CD4-positive, alpha-beta T cell treated with Interferon alpha-2 for 1 hour (primary cell): ENCODE measurements at places on chromosomes 11 and 22.

DNA sequence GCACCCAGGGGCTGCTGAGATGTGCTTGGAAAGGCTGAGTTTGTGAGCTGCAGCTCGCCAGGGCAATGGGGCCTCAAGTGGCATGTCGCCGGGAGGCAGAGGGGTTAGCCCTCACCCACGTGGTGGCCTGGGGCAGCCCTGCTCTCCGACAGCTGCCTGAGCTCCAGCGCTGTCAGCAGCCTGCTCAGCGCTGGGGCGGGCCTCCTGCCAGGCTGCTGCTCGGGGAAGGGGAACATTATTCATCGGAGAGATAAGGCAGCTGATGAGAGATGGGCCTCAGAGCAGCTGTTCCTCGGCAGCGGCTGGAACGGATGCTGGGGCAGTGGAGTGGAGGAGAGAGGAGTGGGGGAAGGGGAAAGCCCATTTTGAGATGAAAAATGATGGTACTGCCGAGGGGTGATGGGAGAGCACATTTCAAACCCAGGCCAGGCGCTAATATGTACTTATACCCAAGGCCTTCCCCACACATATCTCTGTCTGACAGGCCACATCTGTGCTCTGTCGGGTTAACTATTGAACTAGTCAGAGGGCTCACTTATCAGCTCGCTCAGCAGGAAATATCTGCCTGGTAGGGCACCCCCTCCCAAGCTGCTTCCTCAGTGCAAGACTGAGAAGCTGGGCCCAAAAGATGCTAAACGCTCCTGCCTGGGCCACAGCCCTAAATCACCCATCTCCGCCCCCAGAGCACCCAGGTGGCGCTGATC lies 79.5 kb downstream of the TIMP3 start:
- DNase-seq, result peak; percentile 4

- DNase-seq, result peak; percentile 8
Observed at GRCh38 chr11:105220121-105220520, 80.6 kb upstream of the CARD18 start.

GRCh38 chr11:88327061-88327460 lies 10.5 kb downstream of the CTSC start:
- DNase-seq, result no peak

- no peak for DNase-seq
Observed at GRCh38 chr22:43745783-43746356, 66.2 kb downstream of the EFCAB6 start.

GRCh38 chr11:73649206-73649605 lies 2.8 kb downstream of the PLEKHB1 start:
- DNase-seq, result no peak

- no peak for DNase-seq
Observed at GRCh38 chr11:58770166-58770565, 38.4 kb upstream of the GLYAT start.

- no peak for DNase-seq
Observed at GRCh38 chr11:1880746-1881441, 10.8 kb downstream of the PRR33 start.

GRCh38 chr11:32172041-32172847 lies 81.4 kb downstream of the RCN1 start:
- no peak for DNase-seq

DNA sequence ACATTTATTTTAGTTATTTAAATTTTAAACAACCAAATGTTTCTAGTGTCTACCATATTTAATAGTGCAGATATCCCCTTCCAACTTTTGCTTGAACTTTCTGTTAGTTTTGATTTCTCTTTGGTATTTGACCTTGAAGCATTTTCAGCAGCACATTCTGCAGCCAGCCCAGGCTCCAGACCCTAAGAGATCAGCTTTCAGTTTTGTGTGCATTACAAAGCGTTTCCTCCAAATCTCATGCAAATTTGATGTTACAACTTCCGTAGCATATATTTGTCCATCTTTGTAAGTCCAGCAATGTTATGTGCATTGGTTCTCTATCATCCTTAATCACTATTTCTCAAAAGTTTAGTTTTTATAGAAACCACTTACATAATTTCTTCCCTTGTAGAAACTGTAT lies 14.6 kb upstream of the SERGEF start:
- DNase-seq, result no peak

GRCh38 chr11:130078080-130078479 lies 8.4 kb downstream of the APLP2 start:
- DNase-seq, result no peak

DNA sequence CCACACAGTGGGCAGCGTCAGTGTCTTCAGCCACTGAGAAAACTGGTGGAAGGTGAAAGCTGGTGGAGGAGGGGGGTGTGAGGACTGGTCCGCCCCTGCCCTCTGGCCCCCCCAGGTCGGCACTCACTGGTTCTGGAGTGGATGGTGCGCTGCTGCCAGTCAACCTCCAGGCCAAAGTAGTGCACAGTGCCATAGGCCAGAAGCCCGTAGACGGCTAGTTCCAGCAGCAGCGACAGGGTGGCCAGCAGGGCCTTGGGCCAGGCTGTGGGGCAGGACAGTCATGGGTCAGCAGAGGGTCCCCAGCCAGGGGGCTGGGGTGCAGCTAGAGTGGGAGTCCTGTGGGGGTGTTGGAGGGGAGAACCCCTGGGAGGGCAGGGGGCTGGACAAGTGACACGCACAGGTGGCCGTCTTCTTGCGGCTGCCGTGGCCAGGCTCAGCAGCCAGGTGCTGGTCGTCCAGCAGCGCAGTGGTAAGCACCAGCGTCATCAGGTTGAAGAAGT lies 2.2 kb downstream of the LMF2 start:
- DNase-seq, result no peak

- DNase-seq, result no peak
Observed at GRCh38 chr11:31089117-31089516, 280.4 kb downstream of the DCDC1 start.

DNA sequence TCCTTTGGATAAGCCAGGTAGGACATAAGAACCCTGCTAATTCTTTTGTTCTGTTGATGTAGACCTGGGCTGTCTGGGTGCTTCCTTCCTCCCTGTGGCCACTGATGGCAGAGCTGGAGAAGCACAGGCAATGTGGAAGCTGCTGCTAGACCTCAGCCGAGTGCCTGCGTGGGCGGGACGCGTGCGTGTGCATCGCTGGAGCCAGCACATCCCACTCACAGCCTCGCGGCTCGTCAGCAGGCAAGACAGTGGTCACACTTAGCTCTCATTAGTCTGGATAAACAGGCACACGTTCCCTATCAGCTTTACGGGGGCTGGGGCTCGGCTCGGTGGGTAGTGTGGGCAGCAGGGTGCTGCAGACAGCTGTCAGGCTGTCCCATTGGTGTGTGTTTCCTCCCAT lies 155.7 kb downstream of the GRIK4 start:
- DNase-seq, result no peak

GRCh38 chr22:31092161-31092560 lies 11.0 kb downstream of the SMTN start:
- no peak for DNase-seq

DNA sequence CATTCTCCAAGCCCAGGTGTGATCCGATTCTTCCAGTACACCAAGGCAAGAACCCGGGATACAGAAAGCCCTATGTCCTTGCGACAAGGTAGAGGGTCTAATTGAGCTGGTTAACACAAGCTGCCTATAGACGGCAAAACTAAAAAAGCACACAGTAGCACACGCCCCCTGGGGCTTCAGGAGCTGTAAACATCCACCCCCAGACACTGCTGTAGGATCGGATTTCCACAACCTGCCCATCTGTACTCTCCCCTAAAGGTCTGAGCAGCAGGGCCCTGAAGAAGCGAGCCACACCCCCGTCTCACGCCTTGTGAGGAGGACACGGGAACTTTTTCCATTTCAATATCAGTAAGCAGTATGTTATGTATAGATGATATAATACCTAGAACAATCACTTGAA lies 624.7 kb downstream of the BUD13 start:
- DNase-seq, result no peak

GRCh38 chr11:1051356-1052132 lies 15.0 kb upstream of the MUC6 start:
- no peak for DNase-seq

DNA sequence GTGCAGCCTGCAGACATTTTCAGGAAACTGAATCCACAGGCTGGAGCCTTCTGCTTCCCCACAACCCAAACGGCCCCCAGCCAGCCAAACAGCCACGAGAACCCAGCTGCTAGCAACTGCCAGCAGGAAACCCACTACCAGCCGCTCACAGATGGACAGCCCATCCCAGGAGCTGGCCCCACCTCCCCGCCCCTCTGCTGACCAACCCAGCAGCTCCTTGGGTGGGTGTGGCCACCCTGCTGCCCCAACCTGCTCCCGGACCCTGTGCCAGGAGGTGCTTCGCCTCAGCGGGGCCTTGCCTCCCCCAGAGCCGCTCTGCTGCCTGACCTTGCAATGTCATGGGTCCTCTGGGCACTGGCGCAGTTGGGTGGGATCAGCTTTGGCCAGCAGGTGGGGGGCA lies 8.2 kb upstream of the CCDC188 start:
- DNase-seq, result no peak

DNA sequence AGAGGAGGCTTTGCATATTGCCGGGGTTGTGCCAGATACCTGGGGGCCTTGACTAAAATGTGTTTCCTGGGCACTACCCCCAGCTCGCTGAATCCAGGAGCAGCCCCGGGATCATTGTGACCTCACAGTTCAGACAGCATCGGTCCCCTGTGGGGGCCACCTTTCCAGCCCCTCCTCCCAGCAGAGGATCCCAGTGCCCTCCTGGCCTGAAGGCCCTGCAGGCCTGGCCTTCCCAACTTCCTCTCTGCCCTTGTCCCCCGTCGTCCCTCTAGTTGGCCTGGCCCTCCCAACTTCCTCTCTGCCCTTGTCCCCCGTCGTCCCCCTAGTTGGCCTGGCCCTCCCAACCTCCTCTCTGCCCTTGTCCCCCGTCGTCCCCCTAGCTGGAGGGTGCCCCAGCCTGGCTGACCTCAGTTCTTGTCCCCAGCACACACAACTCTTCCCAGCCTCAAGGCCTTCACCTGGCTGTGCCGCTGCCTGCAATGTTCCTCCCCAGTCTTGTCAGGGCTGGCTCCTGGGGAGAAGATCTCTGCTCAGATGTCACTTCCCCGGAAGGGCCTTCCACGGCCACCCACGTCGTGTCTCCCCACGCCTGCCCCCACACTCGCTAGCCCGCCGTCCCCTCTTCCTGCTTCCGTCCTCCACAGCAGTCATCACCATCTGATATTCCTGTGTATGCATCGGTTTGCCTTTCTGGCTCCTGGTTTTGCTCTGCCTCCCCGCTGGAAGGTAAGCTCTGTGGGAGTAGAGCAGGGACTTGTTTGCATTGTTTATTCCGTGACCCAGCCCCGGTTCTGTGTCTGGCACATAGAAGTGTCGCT lies 12.6 kb upstream of the ANO1 start:
- no peak for DNase-seq

DNA sequence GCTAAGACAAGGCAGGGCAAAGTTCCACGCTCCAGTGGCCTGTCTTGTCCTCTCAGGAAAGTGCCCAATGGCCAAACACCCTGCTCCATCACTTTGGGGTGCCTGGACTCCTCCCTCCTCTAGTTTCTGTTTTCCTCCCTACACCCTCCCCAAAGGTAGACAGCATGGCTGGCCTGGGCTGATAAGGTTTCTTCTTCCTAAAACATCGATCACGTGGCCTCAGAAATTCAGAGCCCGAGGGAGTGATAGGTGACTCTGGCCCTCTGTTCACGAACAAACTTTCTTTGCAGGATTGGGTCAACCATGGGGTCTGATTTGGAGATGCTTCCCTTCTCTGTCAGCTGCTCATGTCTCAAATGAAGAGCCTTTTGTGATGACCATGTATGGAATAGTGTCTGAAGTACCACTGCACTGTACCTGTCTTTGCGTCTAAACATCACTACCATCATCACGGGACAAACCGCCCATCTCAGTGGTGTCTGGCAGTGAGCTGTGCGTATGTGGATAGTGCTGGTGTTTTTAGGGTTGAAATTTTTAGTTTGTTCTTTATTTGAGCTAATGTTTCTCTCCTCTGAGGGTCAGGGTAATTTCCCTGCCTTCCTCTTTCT lies 6.1 kb downstream of the MICAL2 start:
- DNase-seq, result no peak

DNA sequence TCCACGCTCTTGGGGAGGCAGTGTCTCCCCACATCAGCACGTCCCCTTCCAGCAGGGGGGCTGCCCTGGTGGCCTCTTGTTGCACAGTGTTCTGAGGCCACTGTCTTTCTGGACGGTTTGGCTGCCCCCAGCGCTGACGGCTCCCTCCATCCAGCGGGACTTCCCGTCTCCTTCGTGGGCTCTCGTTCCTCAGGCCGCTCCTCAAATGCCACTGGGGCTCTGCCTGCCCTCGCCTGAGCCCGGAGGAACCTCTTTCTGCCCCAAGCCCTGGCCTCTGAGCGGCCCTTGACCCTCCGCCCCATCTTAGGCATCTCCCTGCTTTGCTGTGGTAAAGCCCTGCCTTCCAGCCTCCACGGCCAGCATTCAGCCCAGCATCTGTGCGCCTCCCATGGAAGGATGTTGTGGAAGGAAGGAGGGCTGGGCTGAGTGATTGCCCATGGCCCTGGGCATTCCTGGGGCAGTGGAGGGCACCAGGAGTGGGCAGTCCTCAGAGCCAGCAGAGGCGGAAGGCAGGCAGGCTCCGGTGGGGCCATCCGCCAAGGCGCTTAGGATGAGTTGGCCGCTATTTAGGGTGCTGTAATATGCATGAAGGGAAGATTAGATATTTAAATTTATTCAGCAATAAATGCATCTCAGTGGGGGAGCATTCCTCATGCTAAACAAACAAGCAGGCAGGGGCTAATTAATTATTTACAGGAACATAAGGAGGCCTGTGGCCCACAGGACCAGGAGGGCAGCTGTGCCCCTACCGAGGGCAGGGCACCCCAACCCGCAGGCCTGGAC lies 17.8 kb downstream of the OTUB1 start:
- DNase-seq, result no peak

GRCh38 chr11:119844808-119845207 lies 115.8 kb upstream of the NECTIN1 start:
- no peak for DNase-seq

GRCh38 chr11:115643549-115644270 lies 139.5 kb upstream of the CADM1 start:
- DNase-seq, result no peak

- DNase-seq, result peak; percentile 92
Observed at GRCh38 chr11:64846998-64847666, 2.7 kb upstream of the CDC42BPG start.
